ENCODE measurements at places on chromosomes 4 and X.

DNA sequence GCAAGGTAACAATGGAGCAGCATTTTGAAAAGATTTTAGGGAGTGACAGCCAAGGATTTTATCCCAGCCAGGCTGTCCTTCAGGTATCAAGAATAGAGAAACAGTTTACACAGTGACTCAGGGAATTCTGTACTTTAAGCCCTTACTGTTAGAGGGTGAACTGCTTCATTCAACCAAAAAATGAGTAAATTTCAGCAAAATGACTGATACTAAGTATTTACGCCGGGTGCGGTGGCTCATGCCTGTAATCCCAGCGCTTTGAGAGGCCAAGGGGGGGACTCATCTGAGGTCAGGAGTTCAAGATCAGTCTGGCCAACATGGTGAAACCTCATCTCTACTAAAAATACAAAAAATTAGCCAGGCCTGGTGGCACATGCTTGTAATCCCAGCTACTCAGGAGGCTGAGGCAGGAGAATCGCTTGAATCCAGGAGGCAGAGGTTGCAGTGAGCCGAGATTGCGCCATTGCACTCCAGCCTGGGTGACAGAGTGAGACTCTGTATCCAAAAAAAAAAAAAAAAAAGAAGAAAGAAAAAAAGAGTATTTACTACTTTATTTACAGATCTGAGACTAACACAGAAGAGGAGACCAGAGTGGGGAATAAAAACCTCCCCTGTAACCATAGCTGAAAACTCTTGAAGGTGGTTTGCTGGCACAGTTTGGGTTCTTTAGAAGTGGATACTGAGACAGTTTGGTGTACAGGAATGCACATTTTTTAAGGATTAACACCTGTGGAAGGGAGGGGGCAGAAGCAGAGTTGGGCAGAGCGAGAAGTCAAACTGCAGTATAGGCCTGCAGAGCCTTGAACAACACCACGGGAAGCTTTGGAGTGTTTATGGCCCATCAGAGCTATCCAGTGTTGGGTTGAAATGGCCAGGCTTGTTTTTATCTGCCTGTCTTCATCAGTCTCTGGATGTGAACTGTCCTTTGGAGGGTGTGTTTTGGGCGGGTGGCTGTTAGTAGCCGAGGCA is 40.5 kb downstream of the TMEM131L start:
- DNase-seq, result no peak

GRCh38 chrX:70313503-70313902 is 23.6 kb downstream of the KIF4A start:
- DNase-seq, result no peak

DNA sequence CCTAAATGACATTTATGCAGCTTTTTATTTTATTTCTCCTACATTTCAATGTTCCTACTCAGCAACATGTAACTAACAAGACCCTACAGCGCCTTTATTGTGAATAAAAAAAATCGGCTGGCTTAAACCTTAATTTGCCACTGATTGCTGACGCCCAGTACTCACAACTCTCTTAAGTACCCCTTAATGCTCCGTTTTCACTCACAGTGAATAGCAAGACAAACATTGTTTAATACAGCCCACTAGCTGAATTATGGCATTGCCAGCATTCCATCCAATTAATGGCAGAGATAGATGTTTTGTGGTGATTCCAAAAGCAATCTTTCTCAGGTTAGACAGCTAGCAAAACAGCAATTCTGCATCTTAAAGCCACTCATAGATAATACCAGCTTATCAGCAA is 61.1 kb downstream of the PPARGC1A start:
- no peak for DNase-seq

GRCh38 chr4:81605271-81605670 is 133.6 kb upstream of the RASGEF1B start:
- DNase-seq, result no peak

DNA sequence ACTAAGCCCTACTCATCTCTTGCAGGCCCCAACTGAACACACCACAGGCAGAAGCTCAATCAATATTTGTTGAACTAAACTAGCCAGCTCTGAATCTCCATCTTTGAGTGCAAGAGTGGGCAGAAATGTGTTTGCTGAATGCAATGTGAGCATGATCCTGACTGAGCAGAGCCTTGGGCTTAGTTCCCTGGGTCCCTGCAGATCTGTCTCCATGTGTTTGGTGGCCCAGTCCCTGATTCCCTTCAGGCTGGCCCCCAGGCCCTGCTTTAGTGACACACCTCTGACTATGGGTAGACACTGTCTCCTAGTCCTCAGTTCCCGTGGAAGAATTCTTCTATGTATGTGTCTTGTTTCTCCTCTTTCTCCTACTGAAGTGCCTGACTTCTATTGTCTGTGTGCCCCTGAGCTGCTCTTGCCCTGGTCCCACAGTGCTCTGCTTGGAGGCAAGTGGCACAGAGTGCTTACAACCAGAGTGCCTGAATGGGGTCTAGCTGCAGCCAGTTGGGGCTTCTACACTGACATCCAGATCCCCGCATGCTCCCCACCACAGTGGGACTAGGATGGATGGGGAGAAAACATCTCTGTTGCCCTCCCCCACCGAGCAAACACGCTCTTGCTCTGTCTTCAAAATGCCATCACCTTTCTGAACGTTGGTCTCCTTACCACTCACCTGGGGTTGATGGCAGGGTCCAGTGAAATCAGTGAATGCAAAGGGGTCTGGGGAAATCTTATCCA is 9.3 kb downstream of the PJA1 start:
- DNase-seq, result no peak

DNA sequence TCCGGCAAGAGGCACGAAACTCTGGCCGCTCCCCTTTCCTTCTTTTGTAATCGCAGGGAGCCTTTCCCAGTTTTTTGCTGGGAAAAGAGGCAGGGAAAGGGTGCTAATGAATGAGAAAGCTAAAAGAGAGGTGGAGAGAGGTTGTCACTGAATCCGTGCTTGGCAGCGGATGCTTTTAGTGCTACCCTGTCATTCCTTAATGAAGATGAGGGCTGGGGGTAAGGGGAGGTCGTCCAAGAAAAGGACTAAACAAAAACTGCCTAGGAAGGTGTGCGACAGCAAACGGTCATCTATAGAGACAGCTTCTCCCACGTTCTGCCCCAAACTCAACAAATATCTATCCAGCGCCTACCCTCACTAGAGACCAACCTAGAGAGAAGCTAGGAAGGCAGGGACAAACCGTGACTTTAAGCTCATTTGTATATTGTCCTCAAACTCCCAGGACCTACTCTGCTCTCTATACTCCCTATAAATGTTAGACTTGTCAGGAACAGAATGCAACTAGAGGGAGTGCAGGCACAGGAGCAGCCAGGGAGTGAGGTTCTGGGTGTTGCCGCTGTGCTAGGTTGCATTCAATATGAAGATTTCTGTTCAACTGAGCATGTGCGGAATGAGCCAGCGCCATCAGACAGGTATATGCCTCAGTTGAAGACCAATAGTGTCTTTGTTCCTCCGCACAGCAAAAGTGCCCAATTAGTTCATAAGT is 777 bp upstream of the CASK start:
- no peak for DNase-seq

DNA sequence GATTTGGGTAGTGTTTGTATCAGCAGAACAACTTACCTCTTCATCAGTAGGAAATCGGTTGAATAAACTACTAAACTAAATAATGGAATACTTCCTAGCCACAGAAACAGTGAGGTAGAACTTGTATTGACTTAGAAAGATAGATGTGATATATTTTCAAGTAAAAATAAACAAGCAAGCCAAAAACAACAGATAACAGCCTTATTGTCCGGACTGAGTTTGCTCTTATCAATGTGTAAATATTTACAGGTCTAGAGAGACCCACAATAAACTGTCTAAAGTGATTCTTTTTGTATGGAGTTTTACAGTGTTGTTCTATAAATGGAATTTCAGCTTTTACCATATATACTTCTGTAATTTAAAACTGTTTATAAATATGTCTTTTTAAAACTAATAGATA is 721.8 kb downstream of the ADGRL3 start:
- DNase-seq, result peak; percentile 77

- DNase-seq, result no peak
Measured at GRCh38 chrX:153057281-153057680, 1.0 kb downstream of the PNMA3 start.

All from LNCaP clone FGC (cell line).